Thyroid gland (tissue), 4 donors: ENCODE measurements at places on chromosomes 7 and 10. TPM values are rescaled to one million over a fixed set of nuclear protein-coding genes. Genes with fewer than 3 reads are reported as not detected.

GTF2IRD2 gene
- 16.9 TPM for total RNA-seq

DNA sequence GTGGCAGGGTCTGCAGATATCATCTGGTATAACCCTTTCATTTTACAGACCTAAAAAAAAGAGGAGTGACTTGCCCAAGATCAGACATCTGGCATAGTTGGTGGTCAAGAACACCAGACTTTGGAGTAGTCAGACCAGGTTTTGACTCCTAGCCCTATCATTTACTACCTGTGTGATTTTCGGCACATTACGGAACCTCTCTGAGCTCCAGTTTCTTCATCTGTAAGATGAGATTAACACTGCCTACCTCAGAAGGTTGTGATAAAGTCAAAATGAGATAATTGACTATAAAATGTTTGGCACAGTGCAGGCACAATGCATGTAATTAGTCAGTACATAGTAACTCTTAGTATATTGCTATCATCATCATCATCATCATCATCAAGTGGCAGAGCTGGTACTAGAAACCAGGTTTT, 1.2 kb downstream of the STRIP2 start:
- H3K4me1 ChIP-seq, result peaks cover 14% of the 10 kb centered on the region
- no peak for DNase-seq
- no peaks in the 10 kb centered on the region for H3K27me3 ChIP-seq
- H3K4me3 ChIP-seq, result no peak overlapping the region

FBXO24 gene
- 0.13 TPM for total RNA-seq

- DNase-seq, result no peak
- H3K36me3 ChIP-seq, result no peaks in the 10 kb centered on the region
- H3K4me3 ChIP-seq, result no peak overlapping the region
- no peaks in the 10 kb centered on the region for H3K4me1 ChIP-seq
- no peaks in the 10 kb centered on the region for H3K27me3 ChIP-seq
- no peak overlapping the region for H3K27ac ChIP-seq
These were observed 37.8 kb downstream of the DPYSL4 start for GRCh38 chr10:132224343-132225072.

DNA sequence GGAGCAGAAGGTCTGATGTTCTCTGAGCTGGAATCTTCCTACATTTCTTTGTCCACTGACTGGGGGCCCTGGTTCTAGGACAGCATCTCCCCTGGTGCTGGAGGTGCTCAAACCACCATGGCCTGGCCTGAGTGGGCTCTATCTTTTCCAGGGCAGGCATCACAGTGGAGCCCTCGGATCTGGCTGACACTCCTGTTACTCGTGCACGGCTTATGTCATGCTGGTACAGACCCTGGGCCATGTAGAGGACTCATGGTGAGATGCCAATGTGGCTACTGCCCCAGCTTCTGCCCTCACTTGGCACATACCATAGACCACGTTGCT, 96.0 kb downstream of the HIPK2 start:
- H3K4me1 ChIP-seq, result peaks cover 63% of the 10 kb centered on the region
- no peaks in the 10 kb centered on the region for H3K27me3 ChIP-seq
- DNase-seq, result no peak
- no peaks in the 10 kb centered on the region for H3K36me3 ChIP-seq
- H3K27ac ChIP-seq, result no peak overlapping the region

GPR85 gene
- 0.75 TPM for total RNA-seq
